ELF-1 (cell line): ENCODE measurements at places on chromosomes 3 and 15.

- DNase-seq, result no peak
Observed at GRCh38 chr15:48614051-48614450, 31.5 kb downstream of the FBN1 start.

DNA sequence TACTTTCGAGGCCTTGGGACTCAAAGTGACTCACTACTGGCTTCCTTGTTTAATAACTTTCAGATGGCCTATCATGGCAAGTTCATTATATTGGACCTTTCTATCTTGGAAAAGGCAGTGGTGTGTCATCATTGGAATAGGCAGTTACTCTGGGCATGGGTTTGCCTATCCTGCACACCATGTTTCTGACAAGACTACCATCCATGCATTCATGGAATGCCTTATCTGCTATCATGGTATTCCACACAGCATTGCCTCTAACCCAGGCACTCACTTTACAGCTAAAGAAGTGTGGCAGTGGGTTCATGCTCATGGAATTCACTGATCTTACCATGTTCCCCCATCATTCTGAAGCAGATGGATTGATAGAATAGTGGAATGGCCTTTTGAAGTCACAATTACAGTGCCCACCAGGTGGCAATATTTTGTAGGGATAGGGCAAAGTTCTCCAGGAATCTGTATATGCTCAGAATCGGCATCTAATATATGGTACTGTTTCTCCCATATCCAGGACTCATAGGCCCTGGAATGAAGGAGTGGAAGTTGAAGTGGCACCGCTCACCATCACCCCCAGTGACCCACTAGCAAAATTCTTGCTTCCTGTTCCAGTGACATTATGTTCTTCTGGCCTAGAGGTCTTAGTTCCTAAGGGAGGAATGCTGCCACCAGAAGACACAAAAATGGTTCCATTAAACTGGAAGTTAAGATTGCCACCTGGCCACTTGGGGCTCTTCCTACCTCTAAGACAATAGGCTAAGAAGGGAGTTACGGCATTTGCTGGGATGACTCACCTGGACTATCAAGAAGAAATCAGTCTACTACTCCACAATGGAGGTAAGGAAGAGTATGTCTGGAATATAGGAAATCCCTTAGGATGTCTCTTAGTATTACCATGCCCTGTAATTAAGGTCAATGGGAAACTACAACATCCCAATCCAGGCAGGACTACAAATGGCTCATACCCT, 1161.4 kb downstream of the SI start:
- DNase-seq, result no peak

GRCh38 chr3:45690336-45691035, 1.3 kb downstream of the SACM1L start:
- no peak for DNase-seq

- no peak for DNase-seq
Observed at GRCh38 chr15:69304182-69304545, 5.5 kb downstream of the PAQR5 start.

GRCh38 chr15:63420333-63420747, 38.7 kb upstream of the CA12 start:
- peak; percentile 23 for DNase-seq

DNA sequence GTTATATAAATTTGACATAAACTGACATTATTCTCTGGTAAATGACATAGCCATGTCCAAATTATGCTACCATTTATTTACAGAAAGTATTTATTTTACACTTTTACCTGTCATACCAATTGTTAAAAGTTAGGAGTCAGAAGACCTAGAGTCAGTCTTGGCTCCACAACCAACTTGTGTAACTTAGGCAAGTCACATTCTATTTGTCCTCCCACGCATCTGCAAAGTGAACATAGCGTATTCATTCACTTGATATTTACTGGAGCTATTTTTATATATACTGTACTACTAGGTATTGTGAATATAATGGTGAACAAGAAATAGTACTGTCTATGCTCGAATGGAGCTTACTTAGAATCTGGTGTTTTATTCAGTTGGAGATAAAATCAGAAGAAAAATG, 78.7 kb downstream of the ZNF280D start:
- no peak for DNase-seq

GRCh38 chr3:154421083-154421482, 8.9 kb downstream of the GPR149 start:
- DNase-seq, result peak; percentile 8

GRCh38 chr15:69436951-69437350, 15.7 kb upstream of the RPLP1 start:
- DNase-seq, result no peak

- DNase-seq, result no peak
Observed at GRCh38 chr3:134419214-134419959, 45.1 kb upstream of the AMOTL2 start.

- DNase-seq, result peak; percentile 29
Observed at GRCh38 chr3:189169728-189170127, 2.0 kb upstream of the TPRG1 start.

DNA sequence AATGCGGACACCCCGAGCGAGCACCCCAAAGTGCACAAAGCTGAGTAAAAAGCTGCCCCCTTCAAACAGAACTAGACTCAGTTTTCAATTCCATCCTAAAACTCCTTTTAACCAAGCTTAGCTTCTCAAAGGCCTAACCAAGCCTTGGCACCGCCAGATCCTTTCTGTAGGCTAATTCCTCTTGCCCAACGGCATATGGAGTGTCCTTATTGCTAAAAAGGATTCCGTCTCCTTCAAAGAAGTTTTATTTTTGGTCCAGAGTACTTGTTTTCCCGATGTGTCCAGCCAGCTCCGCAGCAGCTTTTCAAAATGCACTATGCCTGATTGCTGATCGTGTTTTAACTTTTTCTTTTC, 5.3 kb downstream of the BHLHE40 start:
- DNase-seq, result no peak

DNA sequence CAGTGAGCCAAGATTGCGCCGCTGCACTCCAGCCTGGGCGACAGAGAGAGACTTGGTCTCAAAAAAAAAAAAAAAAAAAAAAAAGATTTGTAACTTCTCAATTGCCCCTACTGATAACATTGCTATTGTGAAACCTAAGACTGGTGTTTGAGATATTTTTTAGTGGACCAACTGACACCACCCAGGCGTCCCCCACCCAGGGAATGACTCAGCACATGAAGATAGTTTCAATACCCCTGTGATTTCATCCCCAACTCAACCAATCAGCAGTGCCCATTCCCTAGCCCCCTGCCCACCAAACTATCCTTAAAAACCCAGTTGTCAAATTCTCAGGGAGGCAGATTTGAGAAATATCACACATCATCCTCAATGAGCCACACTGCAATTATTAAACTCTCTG, 76.9 kb downstream of the TTBK2 start:
- no peak for DNase-seq

GRCh38 chr3:128554100-128554464, 61.1 kb upstream of the GATA2 start:
- DNase-seq, result peak; percentile 62

DNA sequence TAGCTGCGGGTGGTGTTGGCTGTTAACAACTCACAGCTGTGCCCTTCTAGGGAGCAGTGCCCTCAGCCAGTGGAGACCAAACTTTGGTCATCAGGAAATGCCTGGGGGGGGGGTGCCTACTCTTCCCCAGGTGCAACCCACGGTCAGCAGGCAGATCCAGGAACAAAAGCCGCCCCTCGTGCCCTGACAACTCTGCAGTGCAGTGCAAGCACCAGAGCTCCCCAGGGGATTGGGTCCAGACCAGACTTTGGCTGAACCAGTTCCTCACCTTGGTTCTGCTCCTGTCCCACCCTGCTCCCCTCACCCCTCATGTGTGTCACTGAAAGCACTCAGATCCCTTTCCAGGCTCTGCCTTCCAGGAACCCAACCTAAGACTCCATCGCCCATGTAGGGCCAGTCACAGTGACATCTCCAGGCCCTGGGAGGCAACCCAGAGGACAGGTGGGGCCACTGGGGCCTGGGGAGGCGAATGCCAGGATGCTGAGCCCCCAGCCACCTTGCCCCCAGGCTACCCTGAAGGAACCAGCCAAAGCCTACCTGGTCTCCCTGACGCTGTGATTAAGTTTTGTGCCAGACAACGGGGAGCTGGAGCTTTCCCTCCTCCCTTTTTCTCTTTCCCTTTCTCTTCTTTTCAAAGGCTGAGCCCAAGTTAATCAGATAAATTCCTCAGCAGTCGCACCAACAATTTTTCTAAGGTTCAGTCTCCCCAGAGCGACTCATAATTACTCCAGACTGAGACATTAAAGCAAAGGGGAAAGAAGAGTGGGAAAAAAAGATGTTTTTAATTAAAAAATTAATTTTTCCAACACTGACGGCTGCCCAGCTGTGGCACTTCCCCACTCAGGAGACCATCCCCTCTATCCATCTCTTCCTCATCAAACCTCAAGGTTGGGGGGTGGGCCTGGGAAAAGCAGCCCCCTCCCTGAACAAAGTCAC, 207.5 kb upstream of the LINGO1 start:
- no peak for DNase-seq

DNA sequence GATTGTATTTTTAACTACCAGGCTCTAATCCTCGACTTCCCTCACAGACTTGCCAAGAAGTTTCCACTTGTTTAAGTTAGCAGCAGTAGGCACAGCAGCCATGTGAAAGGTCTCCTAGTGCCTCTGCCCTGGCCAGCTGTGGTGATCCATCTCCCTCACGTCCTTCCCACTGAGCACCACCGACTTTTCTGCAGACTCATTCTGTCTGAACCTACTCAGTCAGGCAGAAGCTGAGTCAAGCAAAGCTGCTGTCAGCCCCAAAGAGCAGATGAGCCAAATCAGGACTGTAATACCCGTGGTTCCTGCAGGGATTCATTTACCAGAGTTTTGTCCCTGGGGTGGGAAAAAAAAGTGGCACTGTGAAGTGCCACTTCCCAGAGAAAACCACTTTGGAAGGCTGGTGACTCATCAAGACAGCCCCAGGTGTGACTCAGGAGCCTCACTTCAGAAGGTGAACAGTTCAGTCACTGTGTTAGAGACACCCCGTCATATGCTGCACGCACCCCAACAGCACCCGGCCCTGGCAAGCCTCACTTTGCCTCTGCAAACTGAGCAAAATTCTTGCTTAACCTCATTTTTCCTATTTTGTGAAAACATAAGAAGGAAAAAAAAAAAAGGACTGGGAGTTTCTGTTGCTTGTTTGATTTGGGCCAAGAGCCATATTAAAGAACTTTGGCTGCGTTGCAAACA, 76.0 kb downstream of the WWTR1 start:
- DNase-seq, result peak; percentile 65

- DNase-seq, result no peak
Observed at GRCh38 chr15:57309856-57310760, 66.2 kb upstream of the CGNL1 start.

DNA sequence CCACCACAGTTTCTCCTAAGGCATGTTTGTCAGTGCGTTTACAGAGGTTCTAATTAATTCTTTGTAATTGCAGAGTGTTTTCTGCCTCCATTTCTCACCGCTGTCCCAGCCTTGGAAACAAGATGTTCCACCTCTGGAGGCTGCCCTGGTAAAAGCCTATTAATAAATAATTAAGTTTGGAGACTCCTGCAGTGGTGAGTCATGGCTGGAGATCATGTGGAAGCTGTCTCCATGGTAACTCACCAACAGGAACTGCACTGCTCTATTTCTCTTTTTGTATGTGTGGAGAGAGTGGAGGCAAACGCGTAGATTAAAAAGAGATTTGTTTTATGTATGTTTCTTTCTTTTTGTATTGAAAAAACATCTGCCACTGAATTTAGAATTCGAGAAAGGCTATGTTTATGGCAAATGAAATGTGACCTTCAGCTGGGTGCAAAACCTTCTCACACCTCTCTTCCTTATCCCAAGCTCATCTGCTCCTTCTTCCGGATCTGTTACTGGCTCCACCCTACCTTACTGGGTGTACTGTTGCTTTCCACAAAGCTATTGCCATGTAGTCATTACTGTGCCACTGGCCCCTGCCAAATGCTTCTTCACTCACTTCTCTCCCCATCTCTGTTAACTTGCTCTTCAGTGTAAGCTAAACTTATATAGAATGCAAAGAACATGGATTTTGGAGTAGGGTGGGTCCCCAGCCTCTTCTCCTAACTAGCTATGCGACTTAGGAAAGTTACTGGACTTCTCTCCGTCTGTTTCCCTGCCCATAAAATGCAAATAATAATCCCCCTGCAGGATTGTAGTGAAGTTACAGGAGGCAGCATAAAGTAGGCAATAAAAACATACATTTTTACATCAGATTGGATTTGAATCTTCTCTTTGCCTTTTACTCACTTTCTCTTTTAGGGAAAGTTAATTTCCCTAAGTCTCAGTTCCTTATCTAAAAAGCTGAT, 778.5 kb downstream of the NTRK3 start:
- DNase-seq, result peak; percentile 23

GRCh38 chr15:25797035-25797434, 66.1 kb downstream of the ATP10A start:
- no peak for DNase-seq
